H4 (cell line): ENCODE measurements at places on chromosomes 6 and 20.

- DNase-seq, result peak; percentile 73
Measured at GRCh38 chr6:152380993-152381898, 255.9 kb downstream of the SYNE1 start.

DNA sequence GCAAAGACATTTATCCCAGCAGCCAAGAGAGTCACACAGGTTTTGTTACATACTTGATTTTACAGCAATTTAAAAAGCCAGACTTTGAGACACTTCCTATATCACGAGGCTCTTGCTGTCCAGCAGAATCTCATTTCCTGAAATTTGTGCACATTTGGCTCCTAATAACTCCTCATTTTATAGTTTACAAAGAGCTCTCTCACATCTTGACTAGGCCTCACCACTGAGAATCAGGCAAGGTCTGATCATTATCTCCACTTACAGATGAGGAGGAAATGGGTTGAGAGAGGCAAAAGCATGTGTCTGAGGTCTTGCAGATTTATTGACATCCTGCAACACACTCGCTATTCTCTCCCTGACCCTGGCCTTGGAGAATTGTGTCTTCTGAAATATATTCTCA lies 426.8 kb downstream of the MAFB start:
- DNase-seq, result no peak

DNA sequence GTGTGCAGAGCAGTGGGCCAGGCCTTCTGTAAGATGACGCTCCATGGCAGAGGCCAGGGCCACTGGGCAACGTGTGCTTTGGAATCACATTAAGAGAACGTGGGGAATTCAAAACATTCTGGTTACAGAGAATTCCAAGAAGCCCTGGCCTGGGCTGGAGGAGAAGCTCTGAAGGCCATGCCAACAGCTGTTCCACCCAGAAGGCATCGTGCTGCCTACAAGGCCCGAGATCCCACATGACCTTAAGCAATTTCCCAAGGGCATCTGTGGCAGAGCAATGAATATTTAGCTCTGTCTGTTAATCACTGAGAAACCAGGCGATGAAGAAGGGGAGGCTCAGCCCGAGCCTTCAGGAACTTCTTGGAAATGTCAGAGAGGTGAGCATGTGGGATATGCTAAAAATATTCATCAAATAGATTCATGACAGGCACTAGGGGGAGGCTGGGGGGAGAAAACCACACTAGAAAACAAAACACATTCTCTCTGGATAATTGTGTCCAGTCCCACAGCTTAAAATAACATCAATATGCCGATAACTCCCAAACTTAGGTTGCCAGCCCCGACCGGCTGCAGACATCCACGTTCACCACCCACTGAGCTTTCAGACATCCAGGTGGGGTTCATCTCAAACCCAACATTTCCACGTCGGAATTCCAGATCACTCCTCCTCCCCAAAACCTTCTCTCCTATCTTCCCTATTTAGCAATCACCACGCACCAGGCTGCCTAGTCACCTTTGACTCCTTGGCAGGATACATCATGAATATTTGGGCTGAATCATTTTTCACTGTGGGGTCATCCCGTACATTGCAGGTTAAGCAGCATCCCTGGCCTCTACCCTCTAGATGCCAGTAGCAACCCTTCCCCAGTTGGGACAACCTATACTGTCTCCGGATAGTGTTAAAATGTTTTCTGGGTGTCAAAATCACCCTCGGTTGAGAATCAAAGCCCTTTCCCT lies 6.6 kb downstream of the SULF2 start:
- DNase-seq, result no peak

DNA sequence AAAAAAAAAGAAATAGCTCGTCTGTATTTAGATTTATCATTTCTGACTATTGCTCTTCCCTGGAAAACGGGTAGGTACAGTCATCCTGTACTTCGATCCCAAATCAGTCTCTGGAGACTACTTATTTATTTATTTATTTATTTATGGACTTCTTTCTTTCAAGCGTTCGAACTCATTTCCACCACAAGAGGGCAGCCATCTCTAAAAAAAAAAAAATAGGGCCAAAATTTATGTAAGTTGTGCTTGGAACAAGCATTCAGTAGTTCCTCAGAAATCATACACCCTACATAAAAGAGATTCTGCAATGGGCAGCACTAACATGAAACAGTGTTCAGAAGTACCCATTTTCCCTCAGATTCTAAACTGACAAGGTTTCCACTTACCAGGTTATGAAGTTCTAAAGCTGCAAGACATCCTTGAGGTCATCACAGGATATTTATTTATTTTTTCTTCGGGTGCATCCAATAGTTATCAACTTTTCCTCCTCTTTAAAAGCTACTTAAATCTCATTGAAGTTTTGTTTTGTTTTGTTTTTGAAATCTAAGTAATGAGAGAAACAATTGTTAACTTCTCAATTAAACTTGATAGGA lies 1.9 kb upstream of the BMP2 start:
- peak; percentile 37 for DNase-seq
